ENCODE measurements at places on chromosomes 3 and 15.

DNA sequence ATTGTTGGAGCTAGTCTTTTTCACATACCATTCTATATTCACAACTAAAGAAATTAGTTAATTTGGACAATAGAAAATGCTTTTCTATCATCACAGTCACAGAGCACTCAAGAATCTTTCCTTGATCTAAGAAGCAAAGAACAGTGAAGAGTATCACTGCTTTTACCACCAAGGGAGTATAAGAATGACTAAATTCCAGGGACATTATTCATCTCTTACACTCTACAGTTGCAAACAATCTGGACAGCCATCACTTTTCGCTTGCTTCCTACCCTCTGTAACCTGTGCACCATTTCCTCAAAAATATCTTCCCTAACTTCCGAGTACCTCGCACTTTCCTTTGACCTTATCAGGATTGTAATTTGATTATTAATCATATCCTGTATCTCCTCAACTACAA lies 359.5 kb upstream of the TMCO5A start:
- DNase-seq: no peak

- no peak for DNase-seq
Observed at GRCh38 chr15:77607894-77608261, 24.8 kb downstream of the LINGO1 start.

DNA sequence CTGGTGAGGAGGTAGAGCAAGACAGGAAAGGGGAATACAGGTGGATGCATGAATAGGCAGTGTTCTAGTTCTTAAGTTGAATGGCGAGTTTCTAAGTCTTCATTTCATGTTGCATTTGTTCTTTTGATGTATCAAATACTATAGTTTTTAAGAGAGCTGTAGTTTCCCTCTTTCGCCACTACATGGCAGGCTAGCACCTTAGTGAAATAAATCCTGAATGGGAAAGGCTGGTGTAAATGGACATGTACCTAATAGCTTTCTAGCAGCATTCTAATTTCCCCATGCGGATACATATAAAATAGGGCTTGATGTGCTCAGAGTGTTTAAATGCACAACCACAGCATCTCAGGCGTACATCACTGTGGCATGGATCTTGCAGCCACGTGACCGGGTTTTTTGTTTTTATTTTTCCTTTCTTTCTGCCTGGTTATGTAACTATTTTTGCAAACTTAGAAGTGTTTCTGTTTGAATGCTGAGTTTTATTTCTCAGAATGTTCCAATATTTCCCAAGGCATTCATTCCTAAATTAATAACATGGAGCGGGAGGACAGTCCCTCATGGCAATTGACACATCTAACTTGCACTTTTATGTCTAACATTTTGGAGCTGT lies 23.5 kb upstream of the CLN6 start:
- peak; percentile 75 for DNase-seq

DNA sequence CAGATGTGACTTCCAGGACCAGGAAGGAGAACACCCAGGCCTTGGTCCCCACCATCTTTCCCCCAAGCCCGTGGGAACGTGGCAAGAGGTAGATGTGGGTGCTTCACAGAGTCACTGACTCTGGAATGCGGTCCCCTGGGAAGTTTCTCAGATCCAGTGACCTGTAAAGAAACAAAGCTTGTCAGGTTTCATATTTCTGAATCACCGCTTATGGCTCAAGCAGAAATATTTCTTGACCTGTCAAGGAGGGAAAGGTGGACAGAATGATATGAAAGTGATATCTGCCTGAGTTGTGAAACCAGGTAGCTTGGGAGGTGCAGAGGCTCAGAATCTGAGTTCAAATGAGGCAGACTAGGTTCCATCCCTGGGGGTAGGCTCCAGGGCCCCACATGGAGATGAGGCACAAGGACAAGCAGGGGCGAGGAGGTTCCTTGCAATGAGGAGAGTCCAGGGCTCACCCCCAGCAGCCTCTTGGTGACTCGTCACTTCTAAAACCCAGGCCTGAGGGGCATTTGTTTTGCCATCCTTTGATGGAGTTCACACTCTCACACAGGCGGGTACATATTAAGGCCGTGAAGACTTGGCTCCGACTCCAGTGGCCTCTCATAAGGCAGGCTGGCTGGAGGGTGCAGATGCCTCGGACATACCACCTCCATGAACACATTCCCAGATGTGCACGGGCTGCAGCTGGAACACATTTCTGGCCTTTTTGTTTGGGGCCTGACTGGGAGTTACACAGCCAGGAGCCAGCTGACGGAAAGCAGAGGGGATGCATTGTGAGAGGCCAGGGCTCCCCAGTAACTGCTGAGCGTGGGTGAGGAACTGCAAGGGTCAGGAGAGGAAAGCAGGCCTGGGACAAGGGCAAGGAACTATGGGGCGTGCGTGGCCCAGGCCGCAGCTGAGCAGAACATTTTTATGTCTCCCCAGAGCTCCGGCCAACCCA lies 1.3 kb downstream of the CILP start:
- DNase-seq: no peak

GRCh38 chr15:89019436-89019835 lies 68.8 kb upstream of the ABHD2 start:
- DNase-seq: no peak

- no peak for DNase-seq
Observed at GRCh38 chr15:73571346-73571745, 61.8 kb downstream of the NPTN start.

- peak; percentile 93 for DNase-seq
Observed at GRCh38 chr15:30953731-30954378, 37.6 kb downstream of the MTMR10 start.

DNA sequence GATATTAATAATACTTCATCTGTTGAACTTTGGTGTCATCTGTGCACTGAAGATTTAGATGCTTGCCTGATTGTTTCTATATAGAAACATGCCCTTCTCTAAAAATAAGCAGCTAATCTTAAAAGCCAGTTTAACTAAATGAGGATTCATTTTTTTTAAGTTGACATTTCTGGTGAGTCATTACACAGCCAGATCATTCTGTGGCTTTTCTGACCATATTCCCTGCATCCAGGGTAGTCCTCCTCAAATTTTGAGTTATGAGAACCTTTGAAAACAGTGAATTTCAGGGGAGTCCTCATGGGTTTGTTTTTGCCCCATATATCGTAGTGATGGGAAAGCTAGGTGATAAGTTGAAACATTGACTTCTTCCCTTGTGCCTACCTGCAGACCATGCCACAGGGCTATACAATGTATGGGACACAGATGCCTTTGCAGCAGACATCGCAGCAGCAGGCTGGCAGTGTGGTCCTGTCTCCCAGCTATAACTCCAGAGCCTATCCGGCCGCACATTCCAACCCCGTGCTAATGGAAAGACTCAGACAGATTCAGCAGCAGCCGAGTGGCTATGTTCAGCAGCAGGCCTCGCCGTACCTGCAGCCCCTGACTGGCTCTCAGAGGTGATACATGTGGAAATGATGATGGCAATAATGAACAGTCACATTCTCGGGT lies 26.5 kb upstream of the P2RY12 start:
- no peak for DNase-seq

- no peak for DNase-seq
Observed at GRCh38 chr3:170485294-170485693, 66.6 kb downstream of the CLDN11 start.

DNA sequence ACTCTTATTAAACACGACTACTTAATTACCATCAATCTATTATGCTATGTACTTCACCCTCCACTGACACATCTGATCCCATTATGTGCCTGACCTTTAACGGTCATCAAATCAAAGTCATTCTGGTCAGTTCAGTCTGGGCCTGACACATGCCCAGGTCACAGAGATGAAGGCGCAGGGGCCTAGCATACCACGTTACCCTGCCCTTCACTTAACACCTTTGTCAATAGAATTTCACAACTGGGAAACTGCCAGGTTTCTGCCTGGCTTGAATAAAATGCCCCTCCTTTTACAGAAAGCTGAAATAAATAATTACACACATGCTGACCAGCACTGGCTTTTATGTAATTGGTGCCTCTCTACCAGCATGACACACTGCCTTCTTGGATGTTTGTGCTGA lies 39.5 kb downstream of the MECOM start:
- no peak for DNase-seq

GRCh38 chr3:111862415-111862814 lies 3.4 kb downstream of the PHLDB2 start:
- DNase-seq: no peak

DNA sequence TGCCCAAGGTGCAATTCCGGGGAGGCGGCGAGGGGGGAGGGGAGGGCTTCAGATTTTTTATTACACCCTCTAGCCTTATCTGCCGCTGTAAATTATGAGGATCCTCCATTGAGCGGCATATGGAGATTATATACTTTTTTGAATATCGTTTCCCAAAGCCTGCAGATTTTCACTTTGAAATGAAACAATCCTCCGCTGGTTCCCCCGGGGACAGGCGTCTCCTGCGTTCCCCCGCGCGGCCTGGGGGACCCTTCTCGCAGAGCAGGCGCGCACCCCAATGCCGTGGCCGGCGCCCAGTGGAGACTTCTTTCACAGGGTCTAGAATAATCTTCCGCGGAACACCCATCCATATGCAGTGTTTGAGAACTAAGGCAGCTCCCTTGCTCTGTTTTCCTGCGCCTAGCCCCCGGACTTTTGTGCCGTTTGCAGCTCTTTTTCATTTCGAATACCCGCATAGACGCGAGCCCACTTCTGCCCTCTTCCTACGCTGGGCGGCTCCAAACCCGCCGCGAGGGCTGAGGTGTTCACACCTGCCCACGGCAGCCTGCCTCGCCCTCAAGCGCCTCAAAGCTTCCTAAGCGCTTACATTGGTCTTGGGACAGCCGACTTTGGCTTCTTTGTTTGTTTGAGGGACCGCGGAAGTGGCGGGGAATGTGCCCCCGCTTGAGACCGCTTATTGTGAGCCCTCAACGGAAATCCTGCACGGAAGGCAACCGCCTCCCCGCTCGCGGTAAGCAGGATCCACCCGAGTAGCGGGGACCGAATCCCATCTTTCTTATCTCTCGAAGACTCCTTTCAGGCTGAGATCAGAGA lies 7.5 kb downstream of the SOX14 start:
- DNase-seq: no peak

DNA sequence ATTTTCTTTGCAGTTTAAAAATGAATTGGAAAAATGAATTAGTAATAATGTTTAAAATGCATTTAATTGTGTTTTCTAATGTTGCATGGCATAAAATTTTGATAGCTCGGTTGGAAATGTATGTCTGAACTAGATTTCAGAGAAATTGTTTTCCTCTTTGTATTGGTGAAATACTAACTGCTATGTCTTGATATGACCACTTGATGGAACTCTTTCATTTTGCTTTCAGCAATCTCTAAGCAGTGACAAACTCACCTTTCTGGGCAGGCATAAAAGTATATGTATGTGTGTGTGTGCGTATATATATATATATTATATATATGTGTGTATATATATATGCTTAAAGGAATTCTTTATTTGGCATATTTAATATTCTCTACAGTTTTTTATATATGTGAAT lies 239.3 kb upstream of the ZNF717 start:
- no peak for DNase-seq

DNA sequence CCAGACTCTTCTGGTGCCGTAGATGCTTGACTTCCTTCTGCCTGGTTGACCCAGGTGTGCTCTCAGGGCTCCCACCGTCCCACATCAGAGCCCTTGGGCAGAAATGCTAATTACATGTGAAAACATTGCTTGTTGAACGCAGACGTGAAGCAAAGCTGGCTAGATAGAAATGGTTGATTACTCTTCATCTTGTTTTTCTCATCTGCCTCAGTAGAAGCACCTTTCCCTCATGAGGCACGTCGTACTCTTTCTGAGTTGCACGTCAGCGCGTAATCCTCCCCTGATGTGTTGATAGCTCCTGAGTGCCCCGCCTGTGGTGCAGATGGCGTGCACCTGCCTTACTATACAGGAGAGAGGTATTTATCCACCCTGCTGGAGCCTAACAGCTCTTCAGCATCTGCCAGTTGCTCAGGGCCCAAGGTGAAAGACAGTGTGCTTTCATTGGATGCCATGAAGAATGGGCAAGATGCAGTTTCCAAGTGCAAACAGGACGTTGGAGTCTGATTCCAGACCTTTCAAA lies 18.1 kb downstream of the MAP6D1 start:
- no peak for DNase-seq

GRCh38 chr15:69609776-69610175 lies 157.2 kb downstream of the RPLP1 start:
- DNase-seq: no peak

- no peak for DNase-seq
Observed at GRCh38 chr15:61659566-61660190, 400.6 kb downstream of the VPS13C start.

GRCh38 chr3:64411101-64411500 lies 185.8 kb upstream of the PRICKLE2 start:
- no peak for DNase-seq

GRCh38 chr3:130699765-130700164 lies 46.9 kb downstream of the PIK3R4 start:
- peak; percentile 56 for DNase-seq

DNA sequence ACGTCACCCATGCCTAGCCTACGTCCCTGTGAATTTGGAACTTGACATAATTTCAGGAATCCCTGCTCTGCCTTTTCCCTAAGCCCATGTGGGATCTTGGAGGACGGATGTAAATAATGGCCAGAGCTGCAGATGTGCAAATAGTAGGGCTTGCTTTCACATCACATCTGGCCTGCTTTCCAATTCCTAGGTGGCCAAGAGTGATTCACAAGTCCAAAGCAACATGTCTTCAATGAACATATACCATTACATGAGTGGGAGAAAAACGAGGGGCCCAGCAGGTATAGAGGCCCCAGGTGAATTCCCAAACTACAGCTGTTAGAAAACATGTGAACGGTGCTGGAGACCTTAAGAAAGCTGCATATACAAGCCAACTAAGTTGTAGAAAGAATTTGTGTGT lies 214.6 kb downstream of the MAGI1 start:
- DNase-seq: no peak

GRCh38 chr3:45167011-45167911 lies 21.1 kb upstream of the CDCP1 start:
- peak; percentile 56 for DNase-seq

- DNase-seq: no peak
Observed at GRCh38 chr3:9324944-9325343, 37.9 kb upstream of the THUMPD3 start.

DNA sequence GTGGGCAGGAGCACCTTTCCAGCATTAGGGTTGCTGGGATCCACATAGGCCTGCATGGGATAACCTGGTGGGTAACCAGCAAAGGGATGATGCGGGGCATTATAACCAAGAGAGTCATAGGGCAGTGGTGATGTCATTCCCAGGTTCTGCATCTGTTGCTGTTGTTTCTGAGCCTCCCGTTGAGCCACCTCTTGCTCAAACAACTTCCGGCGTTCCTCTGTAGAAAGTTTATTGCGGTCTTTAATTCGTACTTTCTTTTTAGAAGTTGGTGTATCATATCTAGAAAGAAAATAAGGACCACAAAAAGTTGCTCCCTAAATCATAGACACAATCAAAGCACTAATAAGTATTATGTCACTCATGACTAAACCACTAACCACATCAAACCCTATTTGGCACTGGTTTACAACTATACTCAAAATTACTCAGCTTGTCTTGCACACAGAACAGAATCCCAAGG lies 77.8 kb downstream of the NBEAL2 start:
- no peak for DNase-seq

- no peak for DNase-seq
Observed at GRCh38 chr3:144665567-144666053, 694.0 kb downstream of the DIPK2A start.

GRCh38 chr15:67685008-67685599 lies 140.2 kb upstream of the SKOR1 start:
- peak; percentile 63 for DNase-seq

GRCh38 chr3:65928110-65928509 lies 110.6 kb downstream of the MAGI1 start:
- no peak for DNase-seq

Data from erythroblast (primary cell).